Activated naive CD4-positive, alpha-beta T cell treated with anti-CD3 and anti-CD28 coated beads, Interleukin-2, amount 10 ng/mL, durations not matched to agents 7 days and 5 days (primary cell): ENCODE measurements at places on chromosomes 16 and 17.

GRCh38 chr16:74607310-74607961, 522 bp upstream of the GLG1 start:
- peak overlapping the region; percentile 99 for H3K4me3 ChIP-seq
- peaks cover 31% of the 10 kb centered on the region for H3K36me3 ChIP-seq
- H3K27ac ChIP-seq, result peak overlapping the region; percentile 97
- H3K27me3 ChIP-seq, result no peaks in the 10 kb centered on the region
- no peak for DNase-seq
- peaks cover 69% of the 10 kb centered on the region for H3K4me1 ChIP-seq

GRCh38 chr16:8905795-8906591, 23.8 kb downstream of the LITAFD start:
- DNase-seq, result no peak
- no peak overlapping the region for H3K4me3 ChIP-seq
- H3K36me3 ChIP-seq, result peaks cover 75% of the 10 kb centered on the region

- no peak overlapping the region for H3K27ac ChIP-seq
- H3K4me1 ChIP-seq, result peaks cover 9% of the 10 kb centered on the region
- H3K36me3 ChIP-seq, result peaks cover 52% of the 10 kb centered on the region
- no peaks in the 10 kb centered on the region for H3K27me3 ChIP-seq
These were observed 8.2 kb downstream of the UBE2I start for GRCh38 chr16:1317479-1318267.

GRCh38 chr16:28136751-28137434, 73.4 kb upstream of the GSG1L start:
- no peak overlapping the region for H3K4me3 ChIP-seq
- H3K36me3 ChIP-seq, result peaks cover 72% of the 10 kb centered on the region
- no peaks in the 10 kb centered on the region for H3K27me3 ChIP-seq

DNA sequence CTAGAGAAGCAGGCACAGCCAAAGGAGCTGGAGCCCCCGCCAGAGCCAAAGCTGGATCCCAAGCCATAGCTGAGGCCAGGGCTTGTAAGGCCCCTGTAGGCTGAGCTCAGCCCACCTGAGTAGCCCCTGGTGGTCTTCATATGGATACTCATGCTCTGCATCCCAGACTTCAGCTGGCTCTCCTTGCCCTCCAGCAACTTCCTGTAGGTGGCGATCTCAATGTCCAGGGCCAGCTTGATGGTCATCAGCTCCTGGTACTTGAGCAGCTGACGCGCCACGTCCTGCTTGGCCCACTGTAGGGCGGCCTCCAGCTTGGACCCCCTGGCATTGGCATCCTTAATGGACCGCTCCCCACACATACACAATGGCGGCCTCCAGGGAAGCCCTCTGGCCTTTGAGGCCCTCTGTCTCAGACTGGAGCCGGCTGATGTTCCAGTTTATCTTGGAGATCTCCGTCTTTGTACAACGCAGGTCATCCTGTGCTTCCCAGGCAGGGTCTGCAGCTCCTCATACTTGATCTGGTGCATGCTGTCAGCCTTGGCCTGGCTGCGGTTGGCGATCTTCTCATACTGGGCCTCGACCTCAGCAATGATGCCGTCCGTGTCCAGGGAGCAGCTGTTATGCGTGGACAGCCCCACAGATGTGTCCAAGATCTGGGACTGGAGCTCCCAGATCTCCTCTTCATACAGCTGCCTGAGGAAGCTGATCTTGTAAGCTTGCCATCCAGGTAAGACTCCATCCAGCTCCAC, 28.9 kb downstream of the IKZF3 start:
- H3K36me3 ChIP-seq, result peaks cover 40% of the 10 kb centered on the region
- DNase-seq, result no peak
- no peak overlapping the region for H3K27ac ChIP-seq
- no peaks in the 10 kb centered on the region for H3K27me3 ChIP-seq
- peaks cover 2% of the 10 kb centered on the region for H3K4me1 ChIP-seq
- no peak overlapping the region for H3K4me3 ChIP-seq

DNA sequence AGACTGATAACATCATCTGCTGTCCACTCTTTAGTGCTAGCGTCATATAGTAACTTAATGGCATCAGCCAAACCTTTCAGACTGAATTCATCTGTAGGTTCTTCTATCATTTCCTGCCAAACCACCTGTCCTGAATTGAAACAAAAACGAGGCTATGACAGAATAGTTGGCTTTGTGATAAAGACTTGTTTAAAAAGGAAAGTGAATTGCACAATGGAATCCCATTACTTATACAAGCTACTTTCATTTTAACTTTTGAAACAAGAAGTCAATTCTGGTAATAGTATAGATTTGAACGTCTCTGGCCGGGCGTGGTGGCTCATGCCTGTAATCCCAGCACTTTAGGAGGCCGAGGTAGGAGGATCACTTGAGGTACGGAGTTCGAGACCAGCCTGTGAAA, 18.2 kb downstream of the LASP1NB start:
- H3K4me3 ChIP-seq, result no peak overlapping the region
- no peaks in the 10 kb centered on the region for H3K36me3 ChIP-seq
- H3K4me1 ChIP-seq, result peaks cover 8% of the 10 kb centered on the region
- DNase-seq, result no peak

GRCh38 chr16:89841275-89841674, 13.0 kb downstream of the SPIRE2 start:
- H3K4me3 ChIP-seq, result no peak overlapping the region
- DNase-seq, result peak; percentile 49
- peaks cover 48% of the 10 kb centered on the region for H3K4me1 ChIP-seq
- no peak overlapping the region for H3K27ac ChIP-seq
- H3K27me3 ChIP-seq, result peaks cover 42% of the 10 kb centered on the region

DNA sequence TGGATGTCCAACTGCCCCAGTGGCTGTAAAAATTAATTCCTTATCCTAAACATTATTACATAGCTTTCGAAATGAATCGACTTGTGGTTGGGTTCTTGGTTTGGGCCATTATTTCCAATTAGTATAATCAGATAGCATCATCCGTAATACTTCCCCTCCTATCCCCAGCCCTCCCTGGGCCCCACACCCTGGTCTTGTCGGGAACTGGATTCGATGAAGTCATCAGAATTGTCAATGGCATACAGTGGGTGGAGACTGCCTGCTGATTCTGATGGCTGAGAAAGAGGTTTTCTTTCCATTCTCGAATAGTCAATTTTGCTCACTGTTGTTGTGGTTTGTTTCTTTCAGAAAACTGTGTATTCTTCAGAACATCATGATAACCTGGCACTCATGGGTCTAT, 395.1 kb downstream of the SEC14L1 start:
- peaks cover 13% of the 10 kb centered on the region for H3K4me1 ChIP-seq
- no peak overlapping the region for H3K4me3 ChIP-seq
- H3K36me3 ChIP-seq, result peaks cover 4% of the 10 kb centered on the region
- H3K27me3 ChIP-seq, result peaks cover 77% of the 10 kb centered on the region

GRCh38 chr16:1548727-1549126, 15.3 kb downstream of the TMEM204 start:
- no peak for DNase-seq
- peaks cover 38% of the 10 kb centered on the region for H3K4me1 ChIP-seq
- no peak overlapping the region for H3K27ac ChIP-seq
- H3K27me3 ChIP-seq, result no peaks in the 10 kb centered on the region

GRCh38 chr17:55402374-55402773, 19.3 kb downstream of the MMD start:
- no peaks in the 10 kb centered on the region for H3K27me3 ChIP-seq
- no peak for DNase-seq
- no peaks in the 10 kb centered on the region for H3K4me1 ChIP-seq

DNA sequence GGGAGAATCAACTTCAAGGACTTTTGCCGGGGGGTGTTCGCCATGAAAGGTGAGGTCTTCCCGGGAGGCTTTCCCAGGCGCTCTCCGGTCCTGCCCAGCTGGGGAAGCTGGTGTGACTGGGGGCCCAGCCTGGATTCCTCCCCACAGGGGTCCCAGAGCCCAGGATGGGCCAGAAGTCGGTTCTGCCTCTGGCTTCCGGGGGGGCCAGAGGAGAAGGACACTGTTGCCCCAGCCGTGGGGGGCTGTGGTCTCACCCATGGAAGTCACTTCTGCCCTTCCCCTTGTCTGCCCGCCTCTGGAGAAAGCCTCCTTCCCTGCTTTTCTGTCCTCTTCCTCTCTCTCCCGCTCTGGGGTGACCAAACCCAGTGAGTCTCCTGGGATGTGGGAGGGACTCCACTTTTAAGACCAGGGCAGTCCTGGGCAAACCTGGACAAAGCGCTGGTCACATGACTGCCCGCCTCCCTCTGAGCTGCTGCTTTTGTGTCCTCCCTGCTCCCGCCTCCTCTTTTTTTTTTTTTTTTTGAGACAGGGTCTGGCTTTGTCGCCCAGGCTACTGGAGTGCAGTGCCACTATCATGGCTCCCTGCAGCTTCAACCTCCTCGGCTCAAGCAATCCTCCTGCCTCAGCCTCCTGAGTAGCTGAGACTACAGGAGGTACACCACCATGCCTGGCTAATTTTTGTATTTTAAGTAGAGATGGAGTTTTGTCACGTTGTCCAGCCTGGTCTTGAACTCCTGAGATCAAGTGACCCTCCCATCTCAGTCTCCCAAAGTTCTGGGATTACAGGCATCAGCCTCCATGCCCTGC, 40.6 kb downstream of the RAB11FIP4 start:
- H3K36me3 ChIP-seq, result no peaks in the 10 kb centered on the region
- H3K27ac ChIP-seq, result no peak overlapping the region
- peaks cover 22% of the 10 kb centered on the region for H3K4me1 ChIP-seq
- no peak for DNase-seq
- peaks cover 55% of the 10 kb centered on the region for H3K27me3 ChIP-seq

- DNase-seq, result no peak
- H3K4me3 ChIP-seq, result no peak overlapping the region
- no peak overlapping the region for H3K27ac ChIP-seq
- peaks cover 38% of the 10 kb centered on the region for H3K27me3 ChIP-seq
These were observed 75.6 kb downstream of the GNAO1 start for GRCh38 chr16:56266641-56267607.

DNA sequence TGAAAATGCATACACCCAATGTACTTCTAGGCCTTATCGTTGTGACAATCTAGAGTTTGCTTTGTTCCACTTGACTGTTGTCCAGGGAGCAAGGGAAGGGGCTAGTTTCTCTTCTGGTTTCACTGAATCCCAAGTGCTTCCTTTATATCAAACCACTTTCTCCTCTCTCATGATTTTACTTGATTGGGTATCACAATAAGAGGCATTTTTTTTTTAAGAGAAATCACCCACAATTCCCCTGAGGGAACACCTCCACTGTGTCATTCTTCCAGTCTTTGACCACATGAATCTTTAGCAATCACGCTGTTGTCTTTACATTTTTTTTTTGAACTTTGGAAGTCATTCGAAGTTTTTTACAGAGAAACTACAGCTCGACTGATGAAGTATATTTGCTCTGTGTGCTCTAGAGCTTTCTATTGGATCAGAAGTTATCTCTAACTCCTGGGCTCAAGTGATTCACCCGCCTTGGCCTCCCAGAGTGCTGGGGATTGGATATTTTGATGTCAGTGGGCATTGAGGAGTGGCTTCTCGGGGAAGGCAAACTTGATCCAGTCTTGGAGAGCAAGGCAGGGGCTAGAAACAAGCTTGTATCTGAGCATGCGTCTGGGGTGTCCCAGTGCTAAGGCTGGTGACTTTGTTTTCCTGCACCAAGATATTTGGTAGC, 3.0 kb downstream of the CDH1 start:
- DNase-seq, result no peak
- no peaks in the 10 kb centered on the region for H3K36me3 ChIP-seq
- no peak overlapping the region for H3K4me3 ChIP-seq
- peaks cover 9% of the 10 kb centered on the region for H3K4me1 ChIP-seq

DNA sequence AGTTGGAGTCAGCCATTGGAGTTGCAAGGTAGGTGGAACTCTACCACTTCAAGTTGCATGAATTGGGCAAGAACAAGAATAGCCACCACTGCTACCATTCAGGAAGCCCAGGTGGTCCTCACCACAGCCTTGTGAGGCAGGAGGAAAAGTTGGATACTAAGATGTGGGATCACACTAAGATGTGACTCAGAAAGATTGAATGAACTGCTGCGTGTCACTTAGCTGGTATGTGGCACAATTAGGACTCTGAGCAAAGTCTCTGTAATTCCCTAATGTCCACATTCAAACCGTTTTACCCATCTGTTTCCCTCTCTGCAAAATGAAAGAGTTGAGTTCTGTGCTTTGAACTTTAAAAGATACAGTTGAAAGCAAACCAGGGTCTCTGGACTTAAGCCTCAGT, 44.7 kb upstream of the HS3ST3A1 start:
- H3K4me1 ChIP-seq, result no peaks in the 10 kb centered on the region
- no peaks in the 10 kb centered on the region for H3K36me3 ChIP-seq
- H3K27me3 ChIP-seq, result no peaks in the 10 kb centered on the region
- no peak overlapping the region for H3K27ac ChIP-seq

DNA sequence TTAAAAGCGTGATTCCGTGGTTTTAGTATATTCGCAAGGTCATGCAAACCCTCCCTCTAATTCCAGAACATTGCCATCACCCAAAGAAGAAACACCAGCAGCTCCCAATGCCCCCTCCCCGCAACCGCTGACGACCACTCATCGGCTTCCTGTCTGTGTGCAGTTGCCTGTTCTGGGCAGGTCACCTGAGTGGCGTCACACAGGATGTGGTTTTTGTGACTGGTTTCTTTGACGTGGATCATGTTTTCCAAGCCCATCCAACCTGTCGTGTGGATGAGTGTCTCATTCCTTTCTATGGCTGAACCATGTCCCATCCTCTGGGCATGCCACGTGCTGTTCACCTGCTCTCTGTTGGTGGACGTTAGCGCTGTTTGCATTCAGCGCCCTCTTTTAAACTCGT, 8.2 kb upstream of the ATP2C2 start:
- H3K27ac ChIP-seq, result peak overlapping the region; percentile 80
- no peaks in the 10 kb centered on the region for H3K36me3 ChIP-seq
- peaks cover 64% of the 10 kb centered on the region for H3K27me3 ChIP-seq
- peaks cover 33% of the 10 kb centered on the region for H3K4me1 ChIP-seq
- peak; percentile 84 for DNase-seq

GRCh38 chr17:57869617-57870282, 19.9 kb upstream of the MRPS23 start:
- no peak overlapping the region for H3K27ac ChIP-seq
- H3K36me3 ChIP-seq, result no peaks in the 10 kb centered on the region
- DNase-seq, result no peak
- peaks cover 74% of the 10 kb centered on the region for H3K27me3 ChIP-seq
- no peak overlapping the region for H3K4me3 ChIP-seq

GRCh38 chr16:50195276-50195675, 42.2 kb downstream of the TENT4B start:
- DNase-seq, result no peak
- peaks cover 60% of the 10 kb centered on the region for H3K4me1 ChIP-seq
- H3K4me3 ChIP-seq, result no peak overlapping the region
- H3K27ac ChIP-seq, result peak overlapping the region; percentile 11
- no peaks in the 10 kb centered on the region for H3K27me3 ChIP-seq

DNA sequence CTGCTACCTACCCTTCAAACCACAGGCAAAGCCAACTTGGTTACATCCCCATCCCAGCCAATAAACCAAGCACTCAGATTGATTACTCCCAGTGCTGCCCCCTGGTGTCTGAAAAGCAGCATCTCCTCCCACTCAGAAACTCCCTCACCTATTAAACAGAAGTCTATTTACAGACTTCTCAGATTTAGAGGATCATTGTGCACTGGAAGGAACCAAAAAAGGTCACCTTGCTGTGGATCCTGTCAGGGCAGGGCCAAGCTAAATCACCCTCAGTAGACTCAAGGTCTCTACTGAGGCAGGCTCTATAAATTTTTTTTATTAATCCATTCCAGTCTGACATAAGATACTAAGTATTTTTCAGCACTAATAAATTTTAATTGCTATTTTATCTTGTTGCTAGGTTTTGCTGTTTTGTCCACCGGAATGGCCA, 17.6 kb downstream of the HIGD1B start:
- H3K27me3 ChIP-seq, result no peaks in the 10 kb centered on the region
- peaks cover 36% of the 10 kb centered on the region for H3K36me3 ChIP-seq
- H3K4me1 ChIP-seq, result no peaks in the 10 kb centered on the region
- DNase-seq, result peak; percentile 80
- no peak overlapping the region for H3K4me3 ChIP-seq
- no peak overlapping the region for H3K27ac ChIP-seq
